Eye (tissue), 1 donor: ENCODE measurements at places on chromosomes 2 and 18.

- DNase-seq = no peak
Observed at GRCh38 chr18:33744032-33744697, 166.1 kb downstream of the ASXL3 start.

DNA sequence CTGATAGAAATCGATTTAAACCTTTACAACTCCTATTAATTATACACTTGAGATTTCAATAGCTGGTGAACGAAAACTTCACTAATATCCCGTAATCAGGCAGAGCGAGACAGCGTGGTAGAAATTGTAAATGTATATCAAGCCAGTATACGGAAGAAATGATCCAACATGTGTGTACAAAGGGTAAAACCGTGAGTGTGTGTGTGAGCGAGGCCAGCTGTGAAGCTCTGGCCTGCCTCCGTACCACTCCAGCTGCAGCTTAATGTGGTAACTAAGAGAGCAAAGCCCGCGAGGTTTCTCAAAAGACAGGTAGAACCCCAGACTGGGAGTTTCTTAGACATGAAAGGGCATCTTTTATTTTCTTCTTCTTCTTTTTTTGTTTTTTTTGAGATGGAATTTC lies 52.3 kb upstream of the ZNF516 start:
- no peak for DNase-seq

- no peak for DNase-seq
Observed at GRCh38 chr2:11907190-11907589, 160.8 kb downstream of the LPIN1 start.

GRCh38 chr18:26662996-26663395 lies 114.6 kb upstream of the KCTD1 start:
- DNase-seq = no peak

DNA sequence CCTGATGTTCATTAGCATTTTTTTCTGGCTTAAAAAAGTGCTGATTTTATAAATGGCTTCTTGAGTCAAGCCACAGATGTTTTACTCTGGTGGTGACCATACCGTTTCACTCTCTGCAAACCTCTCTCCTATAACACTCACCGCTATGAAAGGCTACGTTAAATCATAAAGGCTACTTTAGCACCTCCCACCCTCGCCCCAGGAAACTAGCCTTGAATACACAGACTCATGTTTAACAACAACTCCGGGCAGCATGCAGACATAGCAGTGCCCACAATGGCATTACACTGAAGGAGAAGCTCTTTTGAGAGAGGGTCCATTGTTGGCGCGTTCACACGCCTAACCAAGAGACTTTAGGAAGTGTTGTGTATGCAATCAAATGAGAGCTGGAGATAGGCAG lies 5.6 kb downstream of the MYT1L start:
- no peak for DNase-seq

DNA sequence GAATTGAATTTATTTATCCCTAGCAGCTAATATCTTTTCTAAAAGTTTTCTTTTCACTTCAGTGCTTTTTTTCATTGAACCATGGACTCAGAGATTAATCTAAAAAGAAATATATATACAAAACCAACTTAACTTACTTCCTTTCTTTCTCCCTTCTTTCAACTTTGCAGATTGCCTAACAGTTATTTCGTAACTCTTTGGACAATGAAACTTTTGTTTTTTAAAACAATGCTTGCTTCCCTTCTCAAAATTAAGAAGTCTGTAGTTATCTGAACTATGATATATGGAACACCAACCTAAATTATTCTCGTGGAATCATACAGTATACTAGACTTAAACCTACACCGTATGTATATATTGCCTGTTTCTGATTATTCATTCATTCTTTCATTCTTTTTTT lies 62.9 kb downstream of the MIB1 start:
- DNase-seq = no peak

- no peak for DNase-seq
Observed at GRCh38 chr2:62631160-62632085, 74.1 kb upstream of the EHBP1 start.

DNA sequence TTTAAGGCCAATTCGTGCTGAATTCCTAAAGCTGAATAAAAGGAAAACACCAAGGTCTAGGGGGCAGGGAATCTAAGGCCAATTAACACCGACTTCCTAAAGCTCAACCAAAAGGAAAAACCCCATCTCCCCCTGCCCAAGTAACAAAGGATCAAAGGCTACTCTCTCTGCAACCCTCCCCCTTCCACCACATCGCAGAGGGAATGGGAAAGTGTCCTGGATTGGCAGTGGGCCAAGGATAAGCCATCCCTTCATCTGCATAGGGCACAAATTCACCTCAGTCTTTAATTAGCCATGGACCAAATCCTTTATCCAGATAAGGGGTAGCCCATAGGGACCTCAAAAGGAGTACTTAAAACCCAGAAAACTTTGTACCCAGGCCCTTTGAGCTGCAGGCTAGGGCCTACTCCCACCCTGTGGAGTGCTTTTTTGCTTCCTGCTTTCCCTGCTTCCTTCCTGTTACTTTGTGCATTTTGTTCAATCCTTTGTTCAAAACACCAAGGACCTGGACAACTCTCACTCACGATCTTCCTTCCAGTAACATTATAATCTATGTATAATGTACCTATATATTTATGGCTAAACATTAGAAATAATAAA lies 2119.8 kb upstream of the CELF4 start:
- DNase-seq = peak; percentile 50

DNA sequence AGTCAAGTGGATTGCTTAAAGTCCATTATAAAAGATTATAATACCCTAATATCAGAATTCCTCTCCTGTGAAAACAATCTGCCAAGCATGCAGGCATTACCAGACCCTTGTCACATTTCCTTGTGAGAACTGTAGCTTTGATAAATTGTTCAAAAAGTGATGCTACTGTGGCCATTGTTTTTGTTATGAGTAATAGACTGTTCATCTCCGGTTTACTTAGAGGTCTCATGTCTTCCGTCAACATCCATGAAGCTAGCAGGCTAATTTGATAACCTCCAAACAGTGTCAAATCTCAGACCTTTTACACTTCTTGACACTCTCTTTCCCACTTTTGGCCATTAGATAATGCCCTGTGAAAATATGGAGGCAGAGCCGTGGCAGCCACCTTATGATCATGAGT lies 342.7 kb downstream of the CPS1 start:
- DNase-seq = no peak

DNA sequence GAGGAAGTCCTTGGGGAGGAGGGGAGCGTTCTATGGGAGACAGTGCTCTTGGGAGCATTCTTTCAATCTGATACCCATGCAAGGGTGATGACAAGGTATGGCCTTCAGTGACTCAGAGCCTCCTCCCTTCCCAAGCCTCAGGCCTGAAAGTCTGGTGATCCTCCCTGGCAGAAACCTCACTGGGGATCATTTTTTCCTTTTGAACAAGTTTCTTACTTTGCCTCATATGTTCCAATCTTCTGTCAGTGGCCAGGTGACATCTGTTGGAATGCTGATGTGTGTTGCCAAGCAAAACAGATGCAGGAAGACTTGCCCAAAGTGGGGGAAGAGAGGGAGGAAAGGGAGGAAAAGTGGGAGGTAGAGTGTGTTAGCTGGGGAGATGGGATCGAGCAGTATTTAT lies 224.8 kb downstream of the NEDD4L start:
- no peak for DNase-seq

DNA sequence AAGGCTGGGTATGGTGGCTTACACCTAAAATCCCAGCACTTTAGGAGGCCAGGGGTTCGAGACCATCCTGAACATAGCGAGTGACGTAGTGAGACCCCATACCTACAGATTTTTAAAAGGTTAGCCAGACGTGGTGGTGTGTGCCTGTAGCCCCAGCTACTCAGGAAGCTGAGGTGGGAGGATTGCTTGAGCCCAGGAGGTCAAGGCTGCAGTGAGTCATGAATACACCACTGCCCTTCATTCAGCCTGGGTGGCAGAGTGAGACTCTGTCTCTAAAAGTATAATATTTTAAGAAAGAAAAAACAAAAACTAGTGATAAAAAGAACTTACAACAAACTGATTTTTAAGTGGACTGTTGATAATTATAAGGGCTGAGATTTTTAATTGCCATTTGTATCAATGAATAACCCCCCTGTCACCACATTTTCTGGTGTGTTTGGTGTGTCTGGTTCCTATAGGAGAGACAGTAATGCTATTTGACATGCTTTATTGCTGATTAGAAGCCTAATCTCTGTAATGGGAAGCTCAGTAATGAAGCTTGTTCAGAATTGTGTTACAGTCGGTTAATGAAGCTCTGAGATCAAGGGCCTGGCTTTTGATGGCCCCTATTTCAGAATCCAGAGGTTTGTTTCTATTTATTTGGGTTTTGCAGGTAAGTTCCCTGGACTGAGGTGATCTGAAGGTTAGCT lies 147.0 kb downstream of the NEDD4L start:
- DNase-seq = peak; percentile 70

DNA sequence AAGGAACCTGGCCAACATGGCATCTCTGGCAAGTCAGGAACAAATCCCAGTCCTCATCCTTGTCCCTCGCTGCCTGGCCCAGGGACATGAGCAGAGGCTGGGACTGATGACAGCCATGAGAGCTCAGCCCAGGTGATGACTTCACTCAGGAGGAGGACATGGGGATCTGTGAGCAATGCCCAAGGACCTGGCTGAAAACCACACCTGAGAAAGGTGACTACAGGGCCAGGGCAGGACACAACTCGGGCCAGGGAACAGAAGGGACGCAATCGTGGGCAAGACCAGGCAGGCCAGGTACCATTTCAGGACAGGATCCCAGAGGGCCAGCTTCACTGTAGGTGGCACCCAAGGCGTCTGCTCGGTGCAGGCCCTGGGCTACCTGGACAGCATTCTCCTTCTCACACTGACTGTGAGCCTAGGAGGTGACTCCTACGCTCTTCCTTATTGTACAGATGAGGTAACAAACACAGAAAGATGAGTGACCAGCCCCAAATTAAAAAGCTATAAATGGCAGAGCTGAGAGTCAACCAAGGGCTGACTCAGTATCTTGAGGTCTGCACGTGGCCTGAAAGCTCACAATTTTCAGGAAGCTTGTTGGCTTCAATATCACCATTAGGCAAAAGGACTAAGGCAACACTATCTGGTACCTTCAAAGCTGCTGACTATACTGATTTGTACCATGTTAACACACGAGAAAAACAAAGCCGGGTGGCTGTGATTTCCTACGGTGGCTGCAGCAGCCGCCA lies 141.1 kb downstream of the EIPR1 start:
- DNase-seq = no peak

DNA sequence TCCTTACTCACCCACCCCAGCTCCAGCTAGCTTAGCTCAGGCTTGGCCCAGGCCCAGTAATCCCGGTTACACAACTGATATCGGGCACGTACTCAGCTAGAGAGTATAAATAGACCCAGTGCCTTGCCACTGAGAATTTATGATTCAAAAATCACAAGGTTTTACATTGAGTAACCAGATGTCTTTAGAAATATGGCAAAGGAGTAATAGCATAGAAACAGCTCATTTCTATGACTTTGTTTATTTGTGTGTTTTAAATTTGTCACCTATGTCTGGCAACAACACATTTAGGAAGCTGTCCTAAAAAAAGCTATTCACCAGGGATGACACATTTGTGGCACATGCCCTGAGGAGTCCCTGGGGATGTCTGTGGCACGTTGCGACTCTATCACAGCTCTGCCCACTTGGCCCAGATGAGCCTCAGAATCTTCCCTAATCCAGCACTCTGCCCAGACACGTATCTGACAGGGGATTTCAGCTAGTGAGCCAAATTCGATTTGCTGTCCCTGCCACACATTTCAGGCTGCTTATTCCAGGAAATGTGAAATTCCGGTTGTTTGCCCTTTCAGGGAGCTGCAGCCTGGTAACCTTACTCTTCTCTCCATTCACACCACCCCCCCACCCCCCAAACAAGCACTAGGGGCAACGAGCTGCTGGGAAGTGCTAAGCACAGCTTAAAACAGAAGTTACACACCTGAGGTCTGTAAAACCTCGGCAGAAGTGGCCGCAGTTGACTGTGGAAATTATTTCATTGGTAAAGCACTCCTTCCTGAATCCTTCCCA lies 85.4 kb upstream of the ZCCHC2 start:
- DNase-seq = peak; percentile 39

DNA sequence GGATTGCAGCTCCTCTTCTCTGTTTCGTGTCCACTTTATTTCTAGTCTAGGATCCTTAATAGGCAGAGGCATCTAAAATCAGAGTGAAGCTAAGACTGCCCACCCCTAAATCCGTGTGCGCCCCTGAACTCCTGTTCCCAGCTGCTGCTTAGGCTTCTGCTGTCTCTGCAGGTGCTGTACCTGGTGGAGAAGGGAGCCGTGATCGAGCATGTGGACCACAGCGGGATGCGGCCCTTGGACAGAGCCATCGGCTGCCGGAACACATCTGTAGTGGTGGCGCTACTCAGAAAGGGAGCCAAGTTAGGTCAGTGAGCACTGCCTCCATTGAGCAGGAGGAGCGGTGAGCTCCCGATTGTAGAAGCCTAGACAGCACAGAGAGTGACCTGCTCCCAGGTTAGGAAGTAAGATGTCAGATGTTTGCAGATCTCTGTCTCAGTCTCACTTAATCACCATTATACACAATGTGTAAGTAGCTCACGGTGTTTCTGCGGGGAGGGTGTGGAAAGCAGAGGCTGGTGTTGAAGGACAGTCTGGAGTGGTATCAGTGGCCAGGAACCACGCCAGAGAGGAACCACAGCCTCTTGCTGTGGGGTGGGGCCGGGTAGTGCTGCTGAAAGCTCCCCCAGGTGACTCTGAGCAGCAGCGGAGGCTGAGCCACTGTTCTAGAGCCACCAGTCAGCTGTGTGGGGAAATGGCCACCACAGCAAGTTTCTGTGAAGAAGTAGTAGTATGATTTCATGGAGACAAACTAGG lies 62.3 kb downstream of the WDSUB1 start:
- DNase-seq = no peak

DNA sequence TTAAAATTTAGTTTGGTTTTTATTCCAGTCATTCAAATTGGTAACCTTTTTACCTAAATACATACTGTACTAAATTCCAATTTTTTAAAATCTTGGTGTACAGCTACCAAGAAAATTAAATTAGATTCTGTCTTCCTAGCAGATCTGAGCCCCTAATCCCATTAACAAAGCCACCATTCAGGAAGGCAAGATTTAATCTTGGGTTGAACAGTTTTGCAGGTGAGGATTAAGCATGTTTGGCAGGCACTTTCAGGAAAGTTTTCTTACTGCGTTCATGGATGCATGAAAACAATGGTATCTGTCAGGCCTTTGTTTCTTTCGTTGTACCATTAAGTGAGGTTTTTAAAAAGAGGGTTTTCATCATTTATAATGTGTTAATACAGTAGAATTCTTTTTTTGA lies 32.8 kb downstream of the ITPRID2 start:
- no peak for DNase-seq
